ENCODE measurements at places on chromosomes 12 and 14.

- no peak for DNase-seq
These were observed 57.6 kb downstream of the CCDC59 start for GRCh38 chr12:82300611-82301010.

- DNase-seq = no peak
These were observed 113.5 kb downstream of the MNAT1 start for GRCh38 chr14:60848066-60848465.

DNA sequence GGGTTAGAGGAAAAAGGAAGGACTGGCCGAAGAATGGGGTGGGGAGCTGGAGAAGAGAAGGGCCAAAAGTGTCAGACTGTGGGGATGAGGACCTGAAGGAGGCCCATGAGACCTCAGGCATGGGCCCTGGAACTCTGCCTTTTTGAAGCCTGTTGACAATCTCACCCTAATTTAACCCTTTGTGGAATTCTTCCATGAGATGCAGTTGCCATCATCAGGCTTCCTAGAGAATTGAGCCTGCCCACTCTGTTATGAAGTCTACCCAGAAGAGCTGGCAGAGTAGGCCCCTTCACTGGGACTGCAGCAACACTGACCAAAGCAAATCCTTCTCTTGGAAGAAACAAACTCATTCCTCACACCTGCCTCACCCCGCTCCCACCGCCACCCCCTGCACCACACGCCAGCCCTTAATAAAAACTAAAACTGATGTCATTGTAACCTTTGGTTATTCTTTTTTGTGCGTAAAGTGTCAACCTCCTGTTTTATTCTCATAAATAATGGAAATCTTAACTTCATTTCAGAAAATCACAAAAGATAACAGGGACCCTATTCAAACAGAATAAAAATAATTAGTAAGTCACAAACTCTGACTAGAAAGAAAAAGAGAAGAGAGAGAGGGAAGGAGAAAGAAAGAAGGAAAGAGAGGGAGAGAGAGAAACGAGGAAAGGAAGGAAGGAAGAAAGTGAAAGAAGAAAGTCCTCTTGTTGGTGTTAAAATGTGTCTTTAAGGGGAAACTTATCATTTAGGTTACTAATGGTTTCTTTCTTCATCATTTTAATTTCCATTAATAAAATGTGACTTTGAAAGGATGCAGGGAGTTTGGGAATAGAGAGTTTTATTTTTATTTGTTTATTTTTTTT, 61.3 kb downstream of the CRADD start:
- DNase-seq = no peak

GRCh38 chr14:102471921-102472790, 37.4 kb downstream of the ANKRD9 start:
- DNase-seq = no peak

DNA sequence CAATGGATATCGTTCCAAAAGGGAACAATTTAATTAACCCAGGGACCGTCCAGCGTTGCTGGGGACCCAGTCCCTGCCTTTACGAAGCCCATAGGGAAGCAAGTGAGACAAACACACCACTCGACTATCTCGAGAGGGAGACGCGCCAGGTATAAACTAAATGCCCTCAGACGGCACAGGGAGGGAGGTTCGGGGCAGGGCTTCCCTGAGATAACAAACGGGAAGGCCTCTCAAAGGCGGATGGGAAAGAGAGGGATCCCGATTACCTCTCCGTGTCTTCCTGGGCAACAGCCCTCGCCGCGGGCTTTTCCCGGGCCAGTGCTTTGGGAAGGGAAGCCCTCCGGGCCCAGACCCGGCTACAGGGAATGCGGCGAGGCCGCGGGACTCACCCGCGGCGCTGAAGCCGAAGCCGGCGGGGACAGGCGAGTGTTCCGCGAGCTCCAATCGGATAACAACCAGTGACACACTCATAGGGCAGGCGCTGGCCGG, 390 bp downstream of the BRAP start:
- DNase-seq = no peak

- DNase-seq = no peak
These were observed 31.6 kb downstream of the TULP3 start for GRCh38 chr12:2922329-2922728.

DNA sequence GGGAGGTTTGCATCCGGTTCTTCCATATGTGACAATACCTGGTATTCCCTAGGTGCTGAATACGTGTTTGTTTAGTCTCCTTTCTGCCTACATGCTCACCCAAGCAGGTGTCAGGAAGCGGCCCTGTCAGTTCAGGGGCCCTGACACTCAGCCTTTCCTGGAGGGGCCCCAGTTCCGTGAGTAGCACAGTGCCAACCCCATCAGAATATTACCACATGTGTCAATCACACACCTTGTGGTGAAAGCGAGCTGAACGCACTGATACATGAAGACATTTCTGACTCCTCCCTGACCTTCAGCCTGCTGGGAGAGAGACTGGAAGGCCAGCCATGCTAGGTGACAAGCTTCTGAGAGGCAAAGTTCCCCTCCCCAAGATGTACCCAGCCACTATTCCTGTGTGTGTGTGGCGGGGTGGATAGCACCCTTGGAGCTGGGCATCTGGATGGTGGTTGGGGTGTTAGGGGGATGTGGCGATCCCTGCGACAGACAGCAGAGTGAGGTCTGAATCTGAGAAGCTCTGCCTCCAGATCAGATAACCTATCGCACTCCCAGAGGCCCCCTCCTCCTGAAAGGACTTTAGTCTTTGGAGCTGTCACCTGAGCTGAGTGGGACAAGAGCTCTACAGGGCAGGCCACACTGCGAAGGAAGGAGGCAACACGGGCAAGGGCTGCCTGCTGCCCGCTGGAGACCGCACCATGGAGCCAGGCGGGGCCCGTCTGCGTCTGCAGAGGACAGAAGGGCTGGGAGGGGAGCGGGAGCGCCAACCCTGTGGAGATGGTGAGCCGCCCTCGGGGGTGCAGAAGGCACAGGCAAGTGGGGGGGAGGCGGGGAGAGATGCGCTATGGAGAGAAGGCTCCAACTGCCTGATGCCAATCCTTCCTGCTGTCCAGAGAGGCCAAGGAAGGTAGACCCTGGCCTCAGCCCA, at the start of gene SOAT2:
TSS of gene SOAT2 (plus strand) at position 604 of the 925 bp plus-strand sequence. CDS start at position 696, 92 bp downstream.
- DNase-seq = no peak

GRCh38 chr14:34184126-34184525, 233.3 kb upstream of the EGLN3 start:
- no peak for DNase-seq

DNA sequence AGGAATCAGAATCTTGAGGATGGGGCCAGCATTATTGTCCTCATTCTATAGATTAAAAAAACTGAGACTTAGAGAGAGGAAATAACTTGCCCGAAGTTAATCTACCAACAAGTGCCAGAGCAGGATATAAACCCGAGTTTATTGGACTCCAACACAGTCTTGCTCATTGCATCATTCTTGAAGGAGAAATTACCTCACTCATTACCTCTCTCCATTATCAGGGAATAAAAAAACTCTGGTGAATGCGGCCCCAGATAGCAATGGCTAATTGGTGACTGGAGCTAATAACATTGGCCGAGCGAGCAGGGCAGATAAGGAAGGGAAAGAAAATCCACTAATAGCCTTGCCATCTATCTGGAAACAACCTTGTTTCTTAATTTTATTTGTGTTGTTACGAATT, 24.7 kb upstream of the TMED10 start:
- DNase-seq = no peak

DNA sequence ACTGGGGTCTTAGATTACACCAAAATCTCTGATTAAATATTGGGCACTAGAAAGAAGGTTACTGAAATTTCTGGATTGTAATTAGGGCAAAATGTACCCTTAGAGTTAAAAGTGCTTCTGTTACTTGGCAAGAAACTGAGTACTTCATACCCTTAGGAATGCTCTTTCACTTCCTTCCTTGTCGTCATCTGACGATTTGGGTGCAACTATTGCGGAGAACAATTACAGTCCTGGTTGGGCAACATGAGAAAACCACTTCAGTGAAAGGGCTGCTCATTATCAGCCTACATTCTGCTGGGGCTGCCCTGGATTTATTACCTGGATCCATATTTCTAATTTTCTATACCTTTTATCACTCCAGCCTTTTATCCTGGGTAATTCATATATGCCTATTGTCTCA, 348.5 kb upstream of the MDGA2 start:
- no peak for DNase-seq

GRCh38 chr14:74592476-74593201, 19.4 kb downstream of the LTBP2 start:
- no peak for DNase-seq

DNA sequence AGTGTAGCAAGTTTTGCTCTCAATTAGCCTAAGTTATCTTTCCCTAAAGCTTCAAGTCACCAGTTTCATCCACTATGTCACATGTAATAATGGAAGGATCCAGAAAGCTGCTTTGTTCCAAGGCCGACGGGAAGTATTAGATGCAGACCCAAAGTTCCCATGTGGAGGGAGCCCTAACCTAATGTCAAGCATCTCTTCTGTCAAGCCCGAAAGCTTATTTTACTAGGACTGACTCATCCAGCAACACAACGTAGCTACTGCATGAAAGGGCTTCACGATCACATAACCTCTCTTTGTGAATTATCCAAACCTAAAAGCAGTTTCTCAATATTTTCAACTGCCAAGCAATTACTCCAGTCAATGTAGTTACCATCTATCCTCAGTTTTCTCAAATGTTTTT, 133.4 kb downstream of the SLC6A15 start:
- DNase-seq = no peak

GRCh38 chr14:89910691-89911009, 43.9 kb downstream of the EFCAB11 start:
- no peak for DNase-seq

DNA sequence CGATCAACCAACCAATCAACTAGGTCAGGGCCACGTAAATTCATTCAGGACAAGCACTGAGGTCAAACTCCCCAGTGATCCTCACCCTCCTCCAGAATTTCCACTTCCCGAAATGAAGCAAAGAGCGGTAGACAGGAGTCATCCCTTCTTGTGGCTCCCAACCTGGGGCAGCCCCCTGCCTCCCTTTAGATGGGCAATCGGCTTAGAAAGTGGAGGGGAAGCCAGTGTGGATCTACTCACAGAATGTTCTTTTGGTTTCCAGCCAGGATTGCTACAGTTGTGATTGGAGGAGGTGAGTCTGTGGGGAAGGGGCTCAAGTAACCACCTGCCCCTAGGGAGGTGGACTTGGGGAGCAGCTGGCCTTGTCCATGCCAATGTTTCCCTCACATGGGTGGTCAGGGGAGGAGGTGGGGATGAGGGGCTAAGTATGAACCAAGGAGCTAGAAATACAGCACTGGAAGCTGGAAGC, 4.1 kb downstream of the IFI27 start:
- no peak for DNase-seq

DNA sequence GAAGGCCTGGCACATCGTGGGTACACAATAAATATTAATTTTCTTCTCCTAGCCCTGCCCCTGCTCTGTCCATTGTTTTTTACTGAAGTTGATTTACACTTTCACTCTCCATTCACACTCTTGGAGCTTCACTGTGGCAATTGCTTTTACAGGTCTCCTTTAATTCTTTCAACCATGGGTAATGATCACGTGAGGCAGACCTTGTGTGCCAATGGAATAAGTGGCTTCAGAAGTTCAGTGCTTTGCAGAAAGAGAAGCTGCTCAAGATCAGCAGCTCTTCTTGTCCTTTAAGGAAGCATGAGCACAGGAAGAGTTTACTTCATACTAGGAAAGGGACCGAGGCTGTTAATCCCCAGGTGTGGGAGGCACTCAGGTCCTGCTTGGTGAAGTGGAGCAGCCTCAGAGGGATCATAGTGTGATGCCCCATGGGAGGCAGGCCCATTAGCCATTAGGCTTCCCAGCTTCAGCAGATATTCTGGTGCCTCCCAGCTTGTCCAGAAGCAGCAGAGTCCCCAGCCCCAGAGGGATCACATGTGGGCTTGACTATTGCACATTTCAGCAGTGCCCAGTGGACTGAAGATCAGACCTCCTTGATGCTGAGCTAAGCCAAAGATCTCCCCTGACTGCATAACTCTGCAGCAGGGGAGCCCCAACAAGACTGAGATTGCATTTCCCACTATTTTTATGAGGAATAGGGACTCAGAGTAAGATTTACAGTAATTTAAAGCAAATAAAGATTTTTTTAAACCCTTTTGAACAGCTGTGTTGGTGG, 5.0 kb upstream of the SLC35F4 start:
- DNase-seq = no peak

- no peak for DNase-seq
These were observed 33.7 kb upstream of the CCNT1 start for GRCh38 chr12:48750215-48750614.

GRCh38 chr14:102164241-102164641, 24.5 kb downstream of the WDR20 start:
- no peak for DNase-seq

- no peak for DNase-seq
These were observed 21.0 kb upstream of the JDP2 start for GRCh38 chr14:75406856-75407255.
